Stimulated activated CD4-positive, alpha-beta T cell treated with anti-CD3 and anti-CD28 coated beads, Interleukin-15, amount 100 ng/mL, for 24 hours (primary cell): ENCODE measurements at places on chromosomes 6 and 20.

DNA sequence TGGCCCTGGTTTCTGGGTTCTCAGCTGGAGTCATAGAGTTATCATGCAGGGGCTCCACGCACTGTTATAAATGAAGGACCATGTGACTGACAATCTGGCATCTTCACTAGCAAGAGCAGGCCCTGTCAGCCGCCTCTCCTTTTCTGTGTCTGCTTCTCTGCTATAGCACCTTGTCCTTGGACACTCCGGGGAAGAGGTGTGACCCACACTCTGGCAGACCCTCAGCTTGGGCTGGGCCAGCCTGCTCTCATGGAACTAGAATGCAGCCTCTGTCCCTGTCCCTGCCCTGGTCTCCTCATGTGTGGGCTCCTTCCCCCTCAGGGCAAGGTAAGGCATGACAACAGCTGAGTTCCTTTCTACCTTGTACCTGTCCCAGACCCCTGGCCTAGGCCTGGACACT, 10.9 kb upstream of the FANCE start:
- DNase-seq = no peak

GRCh38 chr6:13307508-13307995, 20.8 kb downstream of the TBC1D7 start:
- DNase-seq = no peak

DNA sequence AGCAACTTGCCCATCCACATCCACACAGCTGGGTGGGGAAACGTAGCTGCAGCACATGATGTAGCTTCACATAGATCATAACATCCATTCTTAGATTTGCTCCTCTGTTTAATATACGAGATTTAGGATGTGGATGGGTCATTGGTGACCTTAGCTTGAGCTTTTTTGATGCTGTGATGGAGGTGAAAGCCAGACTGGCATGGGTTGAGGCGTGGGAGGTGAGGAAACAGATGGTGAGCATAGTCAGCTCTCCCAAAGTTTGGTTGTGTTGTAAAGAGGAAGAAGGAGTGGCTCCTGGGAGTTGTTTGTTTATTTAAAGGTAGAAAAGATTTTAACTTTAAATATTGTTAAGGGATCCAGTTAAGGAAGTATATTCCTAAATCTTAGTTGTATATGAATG, 5.3 kb downstream of the ARFGEF2 start:
- DNase-seq = no peak

- no peak for DNase-seq
These were observed 108.4 kb downstream of the KLHL32 start for GRCh38 chr6:97032955-97033354.

- DNase-seq = no peak
These were observed 19.8 kb downstream of the COL20A1 start for GRCh38 chr20:63312690-63313348.
